Non-pigmented ciliary epithelial cell (primary cell): ENCODE measurements at places on chromosomes 6 and 20.

DNA sequence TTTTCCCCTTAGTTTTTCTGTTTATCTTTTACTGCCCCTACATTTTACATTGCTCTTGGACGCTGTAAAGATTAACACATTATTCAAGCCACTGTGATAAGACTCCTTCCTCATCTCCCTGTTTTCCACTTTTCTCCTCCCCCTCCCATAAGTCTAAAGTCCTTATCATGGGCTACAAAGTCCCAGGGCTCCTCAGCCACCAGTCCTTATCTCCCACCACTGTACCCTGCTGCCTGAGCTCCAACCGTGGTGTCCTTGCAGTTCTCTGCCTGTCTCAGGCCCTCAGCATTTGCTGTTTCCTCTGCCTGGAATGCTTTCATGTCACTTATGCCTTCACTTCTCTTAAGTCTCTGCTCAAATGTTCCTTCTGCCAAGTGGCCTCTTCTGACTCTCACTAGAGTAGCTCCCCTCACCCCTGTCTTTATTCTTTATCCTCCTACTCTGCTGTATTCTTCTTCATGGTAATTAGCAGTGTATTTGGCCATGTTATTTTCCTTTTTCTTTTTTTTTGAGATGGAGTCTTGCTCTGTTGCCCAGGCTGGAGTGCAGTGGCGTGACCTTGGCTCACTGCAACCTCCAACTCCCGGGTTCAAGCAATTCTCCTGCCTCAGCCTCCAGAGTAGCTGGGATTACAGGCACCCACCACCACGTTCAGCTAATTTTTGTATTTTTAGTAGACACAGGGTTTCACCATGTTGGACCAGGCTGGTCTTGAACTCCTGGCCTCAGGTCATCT lies 10.8 kb upstream of the LATS1 start:
- no peak for DNase-seq

DNA sequence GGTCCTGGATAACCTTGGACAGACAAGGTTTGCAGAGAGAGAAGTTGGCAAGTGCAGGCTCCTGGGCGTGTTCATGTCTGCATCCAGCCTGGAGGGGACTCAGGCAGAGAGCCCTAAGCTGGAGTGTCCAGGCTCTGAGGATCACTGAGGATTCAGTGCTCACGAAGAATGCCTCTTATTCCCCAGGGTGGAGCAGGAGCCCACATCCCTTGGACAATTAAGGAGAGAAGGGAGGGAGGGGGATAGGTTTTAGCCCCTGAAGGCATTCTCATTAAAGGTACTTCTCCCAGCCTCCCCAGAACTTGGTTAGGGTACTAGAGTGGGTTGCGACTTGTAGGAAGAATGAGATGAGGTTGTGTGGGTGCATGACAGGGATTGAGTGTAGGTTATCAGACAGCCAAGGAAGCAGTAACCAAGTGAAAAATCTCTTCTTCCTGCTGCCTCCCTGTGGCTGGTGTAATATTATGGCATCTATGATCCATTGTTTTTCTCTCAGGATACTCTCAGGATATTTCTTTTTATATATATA lies 680 bp downstream of the HLA-DPB1 start:
- no peak for DNase-seq

DNA sequence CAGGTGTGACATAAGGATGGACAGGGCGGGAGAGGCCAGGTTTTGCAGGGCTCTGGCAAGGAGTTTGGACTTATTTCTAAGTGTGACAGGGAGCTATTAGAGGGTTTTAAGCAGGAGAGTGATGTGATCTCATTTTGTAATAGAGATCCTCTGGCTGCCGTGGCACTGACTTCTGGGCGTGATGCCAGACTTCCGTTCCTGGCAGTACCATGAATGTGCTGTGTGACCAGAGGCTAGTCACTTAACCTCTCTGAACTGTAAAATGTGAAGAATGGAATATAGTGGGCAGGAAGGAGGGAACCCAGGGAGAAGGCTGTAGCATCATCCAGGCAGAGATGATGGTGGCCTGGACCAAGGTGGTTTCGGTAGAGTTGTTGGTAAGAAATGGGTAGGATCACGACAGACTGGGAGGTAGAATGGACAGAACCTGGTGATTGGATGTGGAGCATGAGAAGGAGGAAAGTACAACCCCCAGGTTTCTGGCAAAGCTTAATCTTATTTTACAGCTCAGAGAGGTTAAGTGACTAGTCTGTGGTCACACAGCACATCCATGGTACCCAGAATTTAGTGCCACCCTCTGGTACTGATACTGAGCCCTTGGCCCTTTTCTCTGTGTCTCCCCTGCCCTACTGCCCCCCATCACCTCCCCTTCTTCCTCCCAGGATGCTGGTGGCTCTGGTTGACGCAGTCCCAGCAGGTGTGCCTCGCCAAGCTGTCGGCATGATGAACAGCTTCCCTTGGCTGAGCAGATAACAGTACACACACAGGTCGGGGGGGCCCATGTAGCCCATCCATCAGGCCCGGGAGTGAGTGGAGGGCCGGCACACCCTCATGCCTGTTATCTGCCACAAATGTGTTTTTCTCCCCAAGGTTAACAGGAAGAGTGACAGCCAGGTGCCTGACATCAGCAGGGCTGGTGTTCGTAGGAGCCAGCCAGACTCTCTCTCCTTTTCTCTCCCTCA lies 52.9 kb upstream of the CTNNBL1 start:
- no peak for DNase-seq

GRCh38 chr6:27806981-27807440 lies 105.2 kb downstream of the OR2B2 start:
- DNase-seq: no peak

GRCh38 chr6:3911614-3912336 lies 62.6 kb downstream of the FAM50B start:
- DNase-seq: peak; percentile 68

GRCh38 chr6:133966654-133967329 lies 13.8 kb downstream of the TBPL1 start:
- no peak for DNase-seq

GRCh38 chr6:120260636-120261035 lies 911.1 kb upstream of the MAN1A1 start:
- no peak for DNase-seq

GRCh38 chr20:39778431-39778830 lies 816.3 kb downstream of the DHX35 start:
- no peak for DNase-seq

- no peak for DNase-seq
Measured at GRCh38 chr20:47500554-47500953, 1.1 kb upstream of the NCOA3 start.

DNA sequence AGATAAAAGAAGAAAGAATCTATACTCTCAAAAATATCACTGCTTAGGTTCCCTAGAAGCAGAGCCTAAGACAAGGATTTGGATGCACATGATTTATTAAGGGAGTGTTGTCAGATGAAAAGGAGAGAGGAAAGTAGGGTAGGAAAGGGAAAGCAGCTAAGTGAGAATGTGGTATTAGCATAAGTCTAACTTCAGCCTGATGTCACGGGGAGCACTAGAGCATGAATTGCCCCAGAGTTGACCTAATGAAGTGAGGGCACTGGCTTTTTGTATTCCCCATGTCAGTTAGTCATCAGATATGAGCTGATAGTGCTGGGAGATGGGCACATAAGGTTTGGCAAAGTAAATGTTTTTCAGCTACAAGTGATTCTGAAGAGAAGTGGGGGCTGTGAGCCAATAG lies 129.0 kb upstream of the THEMIS start:
- no peak for DNase-seq

GRCh38 chr6:138467901-138468300 lies 31.4 kb downstream of the NHSL1 start:
- no peak for DNase-seq

- no peak for DNase-seq
Measured at GRCh38 chr20:2515203-2515602, 6.5 kb upstream of the ZNF343 start.

DNA sequence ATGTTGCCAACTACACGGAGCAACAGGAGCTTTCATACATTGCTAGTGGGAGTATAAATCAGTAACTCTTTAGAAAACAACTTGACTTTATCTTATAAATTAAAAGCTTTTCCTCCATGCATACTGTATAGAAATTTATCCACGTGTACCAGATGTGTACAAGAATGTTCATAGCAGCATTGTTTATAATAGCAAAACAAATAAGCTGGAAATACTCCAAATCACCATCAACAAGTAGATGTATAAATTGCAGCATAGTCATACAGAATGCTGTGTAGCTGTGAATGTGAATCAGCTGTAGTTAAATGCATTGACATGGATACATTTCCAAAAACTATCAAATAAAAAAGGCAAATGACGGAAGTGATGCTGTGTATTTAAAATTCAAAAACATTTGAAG lies 6.0 kb downstream of the PSMF1 start:
- no peak for DNase-seq

DNA sequence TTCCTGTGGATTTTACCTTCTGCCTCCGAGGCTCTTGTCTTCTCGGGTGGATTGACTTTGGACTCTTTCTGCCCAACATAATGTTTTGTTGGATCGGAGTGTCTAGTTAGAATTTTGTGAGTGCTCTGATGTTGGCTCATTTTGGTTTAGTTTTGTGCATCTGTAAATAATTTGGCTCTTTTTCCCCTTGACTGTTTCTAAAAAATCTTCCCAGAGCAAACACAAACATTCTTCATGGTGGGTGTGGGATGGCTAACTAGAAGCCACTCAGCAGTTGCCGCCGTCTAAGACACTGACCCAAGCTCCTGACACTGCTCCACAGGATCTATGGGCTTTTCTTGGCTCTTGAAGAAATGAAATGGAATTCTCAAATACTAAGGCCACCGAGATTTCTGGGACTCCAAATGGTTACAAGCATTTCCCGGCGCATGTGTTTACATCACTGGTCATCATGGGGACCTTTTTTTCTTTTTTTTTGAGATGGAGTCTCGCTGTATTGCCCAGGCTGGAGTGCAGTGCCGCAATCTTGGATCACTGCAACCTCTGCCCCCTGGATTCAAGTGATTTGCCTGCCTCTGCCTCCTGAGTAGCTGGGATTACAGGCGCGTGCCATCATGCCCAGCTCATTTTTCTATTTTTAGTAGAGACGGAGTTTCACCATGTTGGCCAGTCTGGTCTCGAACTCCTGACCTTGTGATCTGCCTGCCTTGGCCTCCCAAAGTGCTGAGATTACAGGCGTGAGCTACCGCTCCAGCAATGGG lies 92.0 kb upstream of the FRMD1 start:
- no peak for DNase-seq
